ENCODE measurements at places on chromosomes 7 and 10.

DNA sequence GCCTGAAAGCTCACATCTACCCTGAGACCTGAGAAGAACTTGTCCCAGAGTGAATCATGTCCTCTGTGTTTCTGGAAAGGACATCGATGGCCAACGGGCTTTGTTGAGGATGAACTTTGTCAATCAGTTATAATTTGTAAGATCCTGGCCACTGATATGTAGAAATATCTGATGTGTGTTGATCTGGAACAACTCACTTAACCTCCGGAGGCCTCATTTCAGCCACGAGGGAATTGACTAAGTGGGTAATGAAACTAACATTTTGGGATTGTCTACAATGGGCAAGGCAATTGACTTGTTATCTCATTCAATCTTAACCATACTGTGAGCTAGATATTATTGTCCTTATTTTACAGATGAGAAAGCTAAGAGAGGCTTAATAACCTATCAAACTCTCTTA is 468.1 kb upstream of the NRP1 start:
- no peak for DNase-seq

DNA sequence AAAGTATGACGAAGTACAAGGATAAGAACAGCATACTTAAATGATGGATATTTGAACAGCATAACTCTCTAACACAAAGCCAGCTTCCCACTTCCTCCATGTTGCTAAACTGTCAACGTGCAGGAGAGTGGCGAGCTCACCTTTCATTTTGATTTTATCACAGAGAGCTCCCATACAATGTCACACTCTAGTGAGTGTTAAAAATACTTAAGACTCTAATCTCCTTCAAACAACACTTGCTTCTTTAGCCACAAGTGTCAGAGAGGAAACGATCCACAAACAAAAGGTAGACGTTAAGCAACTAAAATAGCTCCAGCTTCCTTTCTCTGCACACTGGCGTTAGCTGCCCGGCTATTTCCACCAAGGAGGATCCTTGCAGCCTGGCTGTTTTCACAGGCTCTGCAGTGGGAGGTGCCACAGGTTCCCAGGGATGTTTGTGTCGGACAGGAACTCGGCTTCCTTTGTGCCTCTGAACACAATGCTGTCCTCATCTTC is 194.6 kb downstream of the COBL start:
- no peak for DNase-seq

DNA sequence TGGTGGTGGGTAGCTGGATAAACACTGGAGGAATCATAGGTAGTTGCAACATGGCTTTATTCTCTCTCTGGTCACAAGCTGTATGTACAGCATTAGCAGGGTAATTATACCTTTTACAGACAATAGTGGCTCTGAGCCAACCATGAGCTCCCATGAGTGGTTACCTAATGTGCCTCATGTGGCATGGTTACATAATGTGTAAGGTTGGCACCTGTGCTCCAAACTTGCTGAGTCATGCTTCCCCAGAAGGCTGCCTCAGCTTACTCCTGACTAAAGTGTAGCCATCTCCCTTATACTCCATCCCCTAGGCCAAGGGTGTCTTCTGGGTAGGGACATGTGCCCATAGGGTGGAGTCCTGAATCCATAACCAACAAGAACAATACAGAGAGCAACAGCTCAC is 345.3 kb upstream of the SEMA3C start:
- DNase-seq: no peak

- DNase-seq: no peak
Observed at GRCh38 chr7:50856806-50857205, 74.1 kb upstream of the GRB10 start.

DNA sequence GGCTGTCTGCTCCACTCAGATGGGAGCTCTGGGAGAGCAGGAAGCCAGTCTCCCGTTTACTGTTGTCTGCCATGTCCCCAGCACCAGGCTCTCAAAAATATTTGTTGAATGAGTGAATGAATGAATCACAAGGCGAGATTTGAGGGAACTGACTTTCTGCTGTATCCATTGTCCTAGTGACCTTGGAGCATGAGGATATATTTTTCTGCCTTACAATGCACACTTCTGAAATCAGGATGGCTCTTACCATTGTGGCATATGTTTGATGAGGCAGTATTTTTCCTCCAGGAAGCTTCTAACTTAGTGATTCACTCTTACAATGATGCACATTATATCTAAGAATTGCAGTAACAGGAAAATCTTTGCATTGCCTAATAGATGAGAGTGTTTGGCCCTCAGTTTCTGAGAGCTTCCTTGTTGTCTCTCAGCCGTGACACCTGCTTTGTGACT is 136.4 kb downstream of the RPS24 start:
- DNase-seq: no peak

DNA sequence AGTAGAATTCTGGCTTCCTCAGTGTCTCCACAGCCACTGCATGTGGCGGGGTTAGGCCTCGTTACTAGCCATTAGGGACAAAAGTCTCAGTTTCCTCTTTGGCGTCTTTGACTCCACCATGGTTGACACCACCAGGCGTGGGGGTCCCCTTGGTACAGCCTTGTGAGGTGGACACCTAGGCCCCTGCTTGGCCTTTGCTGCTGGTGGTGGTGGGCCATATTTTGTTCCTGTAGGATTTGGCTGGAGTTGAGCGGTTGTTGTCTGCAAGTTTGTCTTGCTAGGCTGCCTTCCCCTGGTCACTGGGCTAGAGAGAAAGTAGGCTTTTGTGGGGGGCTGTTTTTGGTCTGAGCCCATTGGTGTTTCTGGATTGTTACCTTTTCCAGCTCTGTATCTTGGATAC is 272.7 kb downstream of the CAMK1D start:
- no peak for DNase-seq

Data from activated CD8-positive, alpha-beta memory T cell treated with anti-CD3 and anti-CD28 coated beads for 48 hours (primary cell).